ENCODE measurements at places on chromosomes 4 and X. TPM values are rescaled to one million over a fixed set of nuclear protein-coding genes. Genes with fewer than 3 reads are reported as not detected.

The CT55 gene
- total RNA-seq: not detected

The TMEM255A gene
- total RNA-seq: 0.48 TPM

The XKRX gene
- 0.11 TPM for total RNA-seq

The KLHL5 gene
- 15.0 TPM for total RNA-seq

The AFF2 gene
- 0.67 TPM for total RNA-seq

The SAGE1 gene
- total RNA-seq: not detected

The DAPP1 gene
- 0.43 TPM for total RNA-seq

The FANCB gene
- total RNA-seq: 0.46 TPM

- no peak for DNase-seq
Observed at GRCh38 chr4:101331017-101331416, 16.3 kb downstream of the PPP3CA start.

- no peak for DNase-seq
Observed at GRCh38 chr4:112895811-112896608, 153.4 kb upstream of the ANK2 start.

GRCh38 chrX:51144828-51145442 lies 187.7 kb upstream of the NUDT10 start:
- DNase-seq: no peak

DNA sequence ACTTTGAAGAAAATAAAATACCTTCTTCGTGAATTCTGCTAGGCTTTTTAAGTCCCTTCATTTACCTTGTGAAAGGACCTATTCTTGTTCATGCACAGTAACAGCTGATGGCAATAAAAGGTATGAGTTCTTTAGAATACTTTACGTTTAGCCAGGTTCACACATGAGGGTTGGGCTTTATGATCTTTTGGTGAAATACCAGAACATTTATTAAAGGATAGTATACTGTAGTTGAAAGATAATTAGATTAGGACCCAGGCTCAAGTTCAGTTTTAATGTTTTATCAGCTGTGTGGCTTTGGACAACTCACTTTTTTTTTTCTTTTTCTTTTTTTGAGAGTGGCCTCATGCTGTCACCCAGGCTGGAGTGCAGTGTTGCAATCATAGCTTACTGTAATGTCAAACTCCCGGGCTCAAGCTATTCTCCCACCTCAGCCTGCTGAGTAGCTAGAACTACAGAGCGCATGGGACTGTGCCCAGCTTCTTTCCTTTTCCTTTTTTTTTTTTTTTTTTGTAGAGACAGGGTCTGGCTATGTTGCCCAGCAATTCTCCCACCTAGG lies 28.2 kb upstream of the NEIL3 start:
- no peak for DNase-seq

GRCh38 chrX:53930515-53931380 lies 113.5 kb downstream of the PHF8 start:
- DNase-seq: no peak

- peak; percentile 79 for DNase-seq
Observed at GRCh38 chr4:56995525-56995924, 16.8 kb downstream of the POLR2B start.

DNA sequence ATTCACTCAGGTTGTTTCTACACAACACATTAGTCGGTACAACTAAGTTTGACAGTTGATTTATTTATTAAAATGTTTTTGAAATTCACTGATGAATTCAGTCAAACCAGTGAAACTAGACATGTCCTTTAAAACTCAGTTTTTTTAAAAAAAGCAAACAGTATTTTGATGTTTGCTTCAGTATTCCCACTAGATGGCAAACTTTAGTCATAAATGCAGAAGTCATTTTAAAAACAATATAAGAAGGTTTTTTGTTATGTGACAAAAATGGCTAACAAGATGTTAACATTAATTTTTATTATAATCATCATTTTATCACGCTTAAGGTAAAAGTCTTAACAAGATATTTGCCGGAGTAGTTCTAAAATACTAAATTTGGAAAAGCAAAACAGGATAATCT lies 1337.8 kb upstream of the DIAPH2 start:
- no peak for DNase-seq

- no peak for DNase-seq
Observed at GRCh38 chrX:18797141-18797540, 89.7 kb downstream of the PPEF1 start.

- no peak for DNase-seq
Observed at GRCh38 chr4:47073647-47074046, 42.3 kb downstream of the GABRB1 start.

DNA sequence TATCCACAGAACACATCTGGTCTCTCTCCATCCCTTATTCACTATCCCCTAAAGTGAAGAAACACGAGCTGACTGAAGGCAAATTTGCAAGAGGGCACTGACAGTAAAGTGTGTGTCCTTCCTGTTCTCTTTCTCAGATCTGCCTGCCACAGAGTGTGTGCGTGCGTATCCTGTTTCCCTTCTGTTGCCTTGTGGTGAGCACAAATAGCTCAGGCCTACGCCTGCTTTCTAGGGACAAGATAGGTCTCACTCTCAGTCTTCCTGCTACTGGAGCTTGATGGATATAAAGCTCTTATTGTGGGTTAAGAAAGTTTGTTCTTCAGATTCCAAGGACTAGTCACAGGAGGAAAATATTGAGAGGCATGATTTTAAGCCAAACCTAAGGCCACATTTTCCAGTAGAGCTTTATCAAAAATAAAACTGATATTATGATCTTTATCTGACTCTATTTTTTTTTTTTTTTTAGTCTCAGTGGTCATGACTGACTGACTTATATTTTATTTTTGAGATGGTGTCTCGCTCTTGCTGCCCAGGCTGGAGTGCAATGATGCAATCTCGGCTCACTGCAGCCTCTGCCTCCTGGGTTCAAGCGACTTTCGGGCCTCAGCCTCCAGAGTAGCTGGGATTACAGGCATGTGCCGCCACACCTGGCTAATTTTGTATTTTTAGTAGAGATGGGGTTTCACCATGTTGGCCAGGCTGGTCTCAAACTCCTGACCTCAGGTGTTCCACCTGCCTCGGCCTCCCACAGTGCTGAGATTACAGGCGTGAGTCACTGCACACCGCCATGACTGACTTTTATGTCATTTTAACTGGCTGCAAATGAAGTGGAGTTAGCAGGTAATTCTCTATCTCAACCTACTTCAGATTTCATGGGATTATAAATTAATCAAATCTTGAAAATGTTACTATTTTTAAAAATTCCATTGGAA lies 140.3 kb upstream of the SH3RF1 start:
- no peak for DNase-seq

- no peak for DNase-seq
Observed at GRCh38 chrX:3280706-3281105, 65.7 kb downstream of the MXRA5 start.

- no peak for DNase-seq
Observed at GRCh38 chr4:6573551-6573950, 1.4 kb upstream of the MAN2B2 start.

- DNase-seq: no peak
Observed at GRCh38 chr4:26288355-26288909, 32.4 kb upstream of the RBPJ start.

DNA sequence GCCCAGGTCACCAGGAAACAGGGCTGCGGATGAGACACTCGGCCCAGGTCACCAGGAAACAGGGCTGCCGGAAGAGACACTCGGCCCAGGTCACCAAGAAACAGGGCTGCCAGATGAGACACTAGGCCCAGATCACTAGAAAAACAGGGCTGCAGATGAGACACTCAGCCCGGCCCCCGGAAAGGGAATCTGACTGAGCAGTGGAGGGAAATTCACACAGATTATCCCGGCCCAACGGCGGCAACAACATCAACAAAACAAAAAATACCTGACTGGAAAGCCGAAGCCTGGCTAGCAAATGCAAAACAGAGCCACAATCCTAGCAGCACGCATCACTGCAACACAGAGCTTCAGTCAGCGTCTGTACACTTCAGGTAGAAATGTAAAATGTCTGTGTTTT lies 20.7 kb downstream of the AFAP1 start:
- no peak for DNase-seq

DNA sequence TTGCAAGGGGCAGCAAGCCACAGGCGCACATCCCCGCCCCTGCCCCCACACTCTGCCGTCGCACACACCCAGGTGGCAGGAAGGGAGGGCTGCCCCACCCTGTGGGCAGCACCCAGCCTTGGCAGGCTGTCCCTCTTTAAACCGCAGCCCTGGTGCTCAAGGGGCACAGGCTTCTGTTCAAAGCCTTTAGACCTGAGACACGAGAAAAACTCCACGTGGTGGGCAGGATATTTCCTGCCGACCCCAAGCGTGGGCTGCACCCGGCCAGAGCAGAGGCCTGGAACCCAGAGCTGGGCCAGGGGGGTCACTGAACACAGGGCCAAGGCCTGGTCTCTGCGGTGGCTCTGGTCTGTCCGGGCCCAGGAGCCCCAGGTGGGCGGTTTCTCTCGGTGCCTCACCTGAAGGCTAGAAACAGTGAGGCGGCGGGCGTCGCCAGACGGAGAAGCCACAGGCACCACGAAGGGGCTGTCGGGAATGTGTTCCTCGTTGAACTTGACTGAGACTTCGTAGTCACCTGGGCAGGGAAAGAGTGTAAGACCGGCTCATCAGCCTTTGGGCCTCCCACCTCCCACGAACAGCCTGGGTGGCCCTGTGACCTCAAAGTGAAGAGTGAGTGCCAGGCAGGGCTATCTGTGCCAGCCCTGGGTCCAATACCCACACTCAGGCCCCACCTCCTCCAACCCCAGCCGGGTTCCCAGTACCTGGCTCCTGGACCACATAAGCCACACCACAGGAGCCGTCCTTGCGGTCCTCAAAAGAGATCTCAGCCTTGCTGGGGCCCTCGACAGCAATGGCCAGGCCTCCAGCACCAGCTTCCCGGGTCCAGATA lies 23.0 kb downstream of the FLNA start:
- DNase-seq: no peak

- DNase-seq: no peak
Observed at GRCh38 chrX:112738347-112739033, 58.8 kb upstream of the LHFPL1 start.

DNA sequence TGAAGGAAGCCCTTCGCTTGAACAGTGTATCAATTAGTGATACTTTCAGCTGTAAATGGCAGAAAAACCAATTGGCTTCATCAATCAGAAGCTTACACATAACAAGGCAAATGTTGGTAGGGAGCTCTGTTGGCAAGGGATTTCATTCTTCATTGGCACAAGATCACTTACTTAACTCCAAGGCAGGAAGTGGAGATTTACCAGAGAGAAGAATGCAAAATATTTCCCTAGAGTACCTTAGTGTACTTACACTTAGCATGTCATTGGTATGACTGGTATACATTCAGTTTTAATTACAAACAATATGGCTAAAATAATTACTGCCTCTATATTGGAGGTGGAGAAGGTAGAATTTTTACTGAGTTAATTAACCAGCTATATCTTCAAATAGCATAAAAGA lies 545.0 kb downstream of the GABRG1 start:
- DNase-seq: no peak
